ENCODE measurements at places on chromosomes 16 and 17.

GRCh38 chr16:31453255-31454204 is 5.8 kb upstream of the ARMC5 start:
- DNase-seq: peak; percentile 60

DNA sequence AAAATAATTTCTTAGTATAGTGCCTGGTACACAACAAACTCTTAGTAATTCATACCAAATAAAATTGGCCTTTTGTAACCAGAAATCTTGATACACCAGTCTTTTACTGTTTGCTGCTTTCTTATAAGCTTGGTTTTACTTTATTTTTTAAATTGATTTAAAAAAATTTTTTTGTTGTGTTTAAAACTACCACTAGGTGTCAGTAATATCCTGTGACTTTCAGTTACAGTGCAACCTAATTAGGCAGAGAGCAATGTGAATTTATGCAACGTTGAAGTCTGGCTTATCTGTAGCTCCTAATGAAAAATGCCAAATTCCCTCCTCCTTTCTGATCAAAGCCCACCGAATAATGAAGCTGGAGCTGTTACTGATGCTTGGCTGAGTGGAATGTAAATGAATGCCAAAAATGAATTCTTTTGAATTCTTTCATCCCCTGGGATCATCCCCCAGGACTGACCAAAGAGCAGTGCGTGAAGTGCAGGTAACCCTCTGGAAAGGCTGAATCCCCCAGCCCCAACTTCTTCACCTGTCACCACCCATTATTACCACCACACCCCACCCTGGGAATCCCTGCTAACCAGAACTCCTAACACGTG is 3.8 kb downstream of the ERCC4 start:
- peak; percentile 81 for DNase-seq

GRCh38 chr17:78600181-78600721 is 23.1 kb upstream of the DNAH17 start:
- DNase-seq: peak; percentile 28

- no peak for DNase-seq
These were observed 2.0 kb downstream of the CACNA1G start for GRCh38 chr17:50562242-50563091.

GRCh38 chr17:17445925-17446665 is 30.7 kb upstream of the MED9 start:
- peak; percentile 89 for DNase-seq

GRCh38 chr17:2751491-2751890 is 2.0 kb upstream of the CCDC92B start:
- no peak for DNase-seq
